H54 (cell line): ENCODE measurements at places on chromosomes 5 and 9.

GRCh38 chr5:88503041-88503345 is 234.3 kb upstream of the TMEM161B start:
- no peak for DNase-seq

GRCh38 chr9:107684224-107684623 is 194.7 kb upstream of the KLF4 start:
- peak; percentile 50 for DNase-seq

DNA sequence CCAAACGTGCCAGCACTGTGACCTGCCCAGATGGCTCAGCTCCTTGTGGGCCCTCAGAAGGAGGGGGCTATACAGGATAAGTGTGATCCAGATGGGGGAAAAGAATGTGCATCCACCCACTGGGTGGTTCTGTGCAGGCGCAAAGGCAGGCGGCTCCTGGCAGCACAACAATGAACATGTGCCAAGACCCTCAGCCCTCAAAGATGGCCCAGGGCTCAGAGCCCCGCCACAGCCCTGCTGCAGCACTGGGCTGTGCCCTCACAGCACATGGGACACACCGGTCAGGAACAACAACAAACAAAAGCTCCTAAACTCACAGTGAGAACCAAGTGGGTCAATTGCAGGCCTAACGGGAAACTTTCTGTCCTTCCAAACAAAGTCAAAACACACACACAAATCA is 4.7 kb downstream of the SEMA4D start:
- DNase-seq, result no peak

GRCh38 chr9:130137641-130138081 is 34.5 kb upstream of the NCS1 start:
- no peak for DNase-seq

DNA sequence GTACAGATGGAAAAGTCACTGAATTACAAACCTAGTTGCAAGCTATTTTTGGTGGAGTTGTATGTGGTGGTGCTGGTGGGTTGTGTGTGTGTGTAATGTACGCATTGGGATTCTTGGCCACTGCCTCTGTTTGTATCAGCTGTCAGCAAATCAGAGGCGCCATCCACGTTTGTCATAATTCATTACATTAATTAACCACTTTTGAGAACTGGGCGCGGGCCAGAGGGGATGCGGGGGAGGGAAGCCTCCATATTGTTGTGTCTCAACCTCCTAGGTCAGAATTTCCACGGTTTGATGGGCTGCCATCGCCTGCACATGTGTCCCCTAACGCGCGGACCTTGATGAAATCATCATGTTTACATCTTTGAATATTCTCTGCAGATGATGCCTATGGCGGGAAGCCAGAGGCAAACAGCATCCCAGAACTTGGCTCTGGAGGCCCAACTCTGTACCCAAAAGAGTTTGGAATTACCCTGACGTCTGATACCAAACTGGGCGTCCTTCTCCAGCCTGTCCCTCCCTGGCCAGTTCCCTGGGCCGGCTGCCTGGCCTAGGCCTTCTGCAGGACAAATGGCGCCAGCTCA is 54.9 kb downstream of the FGF18 start:
- no peak for DNase-seq

DNA sequence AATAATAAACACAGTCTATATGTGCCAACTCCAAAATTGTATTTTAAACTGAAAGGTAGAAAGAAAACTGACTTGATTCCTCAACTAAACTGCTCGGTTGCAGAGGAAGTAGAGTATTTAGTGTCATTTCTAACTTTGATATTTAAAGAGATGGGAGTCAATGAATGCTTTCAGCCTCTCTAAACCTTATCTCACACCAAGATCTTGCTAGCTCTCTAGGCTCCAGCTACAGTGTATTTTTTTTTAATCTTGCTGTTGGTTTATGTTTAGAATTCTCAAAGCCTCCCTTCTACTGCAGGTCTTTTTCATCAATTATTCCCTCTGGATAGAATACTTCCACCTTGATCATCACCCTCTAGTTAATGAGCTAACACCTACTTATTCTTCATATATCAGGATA is 419.4 kb upstream of the ZNF462 start:
- no peak for DNase-seq

- DNase-seq, result no peak
These were observed 2.7 kb downstream of the FYB1 start for GRCh38 chr5:39216631-39217030.
